CD4-positive, alpha-beta T cell treated with Interleukin-17A for 1 hour (primary cell): ENCODE measurements at places on chromosomes 5 and 9.

- DNase-seq, result no peak
These were observed 419.9 kb downstream of the NTRK2 start for GRCh38 chr9:85089188-85089969.

DNA sequence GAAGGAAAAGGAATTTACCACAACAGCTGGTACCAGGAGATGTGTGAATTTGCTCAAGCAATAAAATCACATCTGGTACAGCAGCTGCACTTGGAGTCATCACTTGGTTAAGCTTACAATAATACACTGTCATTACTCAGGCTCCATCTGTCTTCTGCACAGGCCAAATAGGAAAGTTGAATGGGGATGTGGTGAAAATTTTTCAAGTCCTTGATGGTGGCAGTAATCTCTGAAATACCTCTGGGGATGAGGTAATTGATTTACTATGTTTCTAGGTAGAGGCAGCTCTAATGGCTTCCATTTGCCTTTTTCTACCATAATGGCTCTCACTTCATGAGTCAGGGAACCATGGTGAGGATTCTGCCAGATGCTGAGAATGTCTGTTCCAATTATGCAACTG lies 206.8 kb upstream of the ATP10B start:
- no peak for DNase-seq

DNA sequence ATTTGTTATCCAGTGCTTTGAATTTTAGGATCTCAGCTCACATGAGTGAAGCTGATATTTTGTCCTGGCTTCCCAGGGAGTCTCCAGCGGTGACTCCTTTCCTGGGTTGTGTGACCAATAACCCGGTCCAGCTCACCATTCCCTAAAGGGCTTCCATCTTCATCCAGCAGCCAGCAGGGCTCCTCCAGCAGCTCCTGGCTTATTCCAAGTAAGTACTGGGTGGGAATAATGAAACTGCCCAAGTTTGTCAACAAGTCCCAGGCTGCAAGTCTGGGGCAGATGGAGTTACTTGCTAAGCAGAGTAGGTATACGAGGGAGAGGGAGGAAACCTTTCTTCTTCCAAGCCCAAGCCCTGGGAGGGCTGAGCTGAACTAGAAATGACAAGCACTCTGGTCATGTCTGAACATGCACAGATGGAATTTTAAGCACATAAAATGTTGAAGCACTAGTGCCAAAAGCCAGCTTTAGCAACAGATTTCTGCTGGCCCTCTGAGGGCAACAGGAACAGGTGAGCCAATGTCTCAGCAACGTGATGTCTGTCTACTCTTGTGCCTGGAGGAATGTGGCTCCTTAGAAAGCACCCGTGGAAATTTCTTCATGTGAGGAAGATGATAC lies 153.7 kb upstream of the DAPK1 start:
- DNase-seq, result no peak

DNA sequence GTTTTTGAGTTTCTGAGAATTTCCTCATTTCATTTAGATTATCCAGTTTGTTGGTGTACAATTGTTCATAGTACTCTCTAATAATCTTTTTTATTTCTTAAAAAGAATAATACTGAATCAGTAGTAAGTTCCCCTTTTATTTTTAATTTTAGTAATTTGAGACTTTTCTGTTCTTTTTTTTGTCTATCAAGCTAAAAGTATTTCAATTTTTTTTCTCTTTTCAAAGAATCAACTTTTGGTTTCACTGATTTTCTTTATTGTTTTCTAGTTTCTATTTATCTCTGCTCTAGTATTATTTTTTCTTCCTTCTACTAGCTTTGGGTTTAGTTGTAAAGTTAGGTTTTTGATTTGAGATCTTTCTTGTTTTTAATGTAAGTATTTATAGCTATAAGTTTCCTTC lies 60.6 kb upstream of the ARL15 start:
- no peak for DNase-seq

DNA sequence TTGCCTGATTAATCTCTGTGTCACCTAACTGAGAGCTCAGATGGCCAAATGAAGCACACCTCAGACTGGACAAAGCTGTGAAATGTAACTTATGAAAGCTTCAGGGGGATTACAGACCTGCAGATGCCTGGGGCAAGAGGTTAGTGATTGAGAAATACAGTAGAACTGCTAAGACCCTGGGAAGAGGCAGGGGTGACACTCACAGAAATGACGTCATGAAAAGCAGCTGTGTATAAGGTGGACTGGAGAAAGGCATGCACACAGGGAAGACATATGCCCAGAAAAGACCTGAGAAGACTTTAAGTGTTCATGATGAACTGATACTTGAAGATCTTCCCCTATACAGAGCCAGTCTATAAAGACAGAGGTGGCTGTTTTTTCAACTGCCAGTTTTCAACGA lies 49.3 kb upstream of the SPTLC1 start:
- no peak for DNase-seq

- DNase-seq, result peak; percentile 2
These were observed 64.2 kb upstream of the SMIM23 start for GRCh38 chr5:171721464-171721863.
